Activated naive CD4-positive, alpha-beta T cell treated with anti-CD3 and anti-CD28 coated beads, Interleukin-2, amount 50 U/mL, for 16 hours (primary cell): ENCODE measurements at places on chromosomes 4 and X.

- no peak for DNase-seq
Measured at GRCh38 chr4:126560794-126561193, 1072.0 kb upstream of the INTU start.

GRCh38 chrX:40933706-40934425 is 151.4 kb upstream of the USP9X start:
- DNase-seq: no peak

DNA sequence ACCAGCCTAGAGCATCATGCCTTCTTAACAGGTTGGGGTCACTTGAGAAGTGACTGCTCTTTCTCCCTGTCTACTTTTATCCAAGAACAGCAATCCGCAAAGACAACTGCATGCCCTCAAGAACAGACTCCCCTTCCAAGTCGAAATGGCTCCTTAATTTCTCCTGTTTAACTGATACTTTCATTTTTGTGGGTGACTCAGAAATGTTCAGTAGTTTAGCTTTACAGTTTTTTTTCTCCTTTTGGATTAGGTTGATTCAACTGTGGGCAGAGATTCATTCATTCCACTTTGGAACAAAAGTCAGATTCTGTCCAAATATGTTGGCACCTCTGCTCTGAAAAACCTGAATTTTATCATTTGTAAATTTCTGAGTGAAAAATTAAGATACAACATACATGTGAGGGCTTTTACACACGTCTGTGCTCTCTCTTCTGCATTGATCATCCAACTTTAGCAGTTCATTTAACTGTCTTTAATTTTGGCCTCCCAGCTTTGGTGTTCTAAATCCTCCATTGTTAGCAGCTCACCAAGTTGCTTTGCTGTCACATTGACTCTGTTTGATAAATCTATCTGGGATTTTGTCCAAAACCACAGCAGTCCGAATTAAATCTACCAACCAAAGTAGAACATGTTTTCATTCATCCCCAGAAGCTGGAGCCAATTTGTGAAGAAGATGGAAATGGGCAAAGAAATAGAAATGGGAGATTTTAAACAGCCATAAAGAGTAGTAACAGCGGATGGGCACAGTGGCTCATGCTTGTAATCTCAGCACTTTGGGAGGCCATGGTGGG is 50.0 kb downstream of the HOPX start:
- DNase-seq: no peak

- DNase-seq: no peak
Measured at GRCh38 chr4:108702960-108703359, 52.6 kb downstream of the OSTC start.

DNA sequence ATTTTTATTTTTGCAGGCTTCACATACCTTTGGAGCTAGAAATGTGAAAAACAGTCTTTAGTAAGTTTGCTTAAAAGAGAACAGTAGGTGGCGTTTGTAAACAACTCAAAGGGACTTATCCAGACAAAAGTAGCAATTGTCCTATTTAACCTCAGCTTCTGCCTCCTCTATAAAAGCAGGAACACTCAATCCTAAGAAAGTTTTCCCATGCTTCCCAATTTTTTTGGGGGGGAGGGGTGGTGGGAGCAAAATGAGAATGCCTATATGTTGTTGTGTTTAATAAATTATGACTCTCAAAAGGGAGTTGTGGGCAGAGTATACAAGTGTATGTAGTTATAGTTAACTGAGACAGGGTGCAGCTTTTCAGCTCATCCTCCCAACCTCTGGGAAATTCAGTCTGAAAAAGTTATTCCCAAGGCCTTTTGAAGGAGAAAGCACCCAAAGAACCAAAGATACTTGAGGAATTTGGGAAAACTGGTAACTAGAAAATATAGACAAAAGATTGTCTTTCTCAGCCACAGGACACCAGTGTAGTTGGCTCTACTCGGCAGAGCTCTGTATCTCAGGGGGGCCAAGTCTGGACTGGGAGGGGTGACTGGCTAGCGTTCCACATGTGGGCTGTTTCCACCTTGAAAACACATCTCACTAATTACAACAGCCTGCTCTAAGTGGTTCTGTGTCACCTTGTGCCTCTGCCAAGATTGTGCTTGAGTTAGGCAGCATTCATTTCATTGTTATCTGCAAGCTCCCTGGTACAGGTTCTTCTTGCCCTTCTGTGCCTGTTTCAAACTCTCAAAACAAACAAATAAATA is 2.8 kb downstream of the SFRP2 start:
- no peak for DNase-seq

DNA sequence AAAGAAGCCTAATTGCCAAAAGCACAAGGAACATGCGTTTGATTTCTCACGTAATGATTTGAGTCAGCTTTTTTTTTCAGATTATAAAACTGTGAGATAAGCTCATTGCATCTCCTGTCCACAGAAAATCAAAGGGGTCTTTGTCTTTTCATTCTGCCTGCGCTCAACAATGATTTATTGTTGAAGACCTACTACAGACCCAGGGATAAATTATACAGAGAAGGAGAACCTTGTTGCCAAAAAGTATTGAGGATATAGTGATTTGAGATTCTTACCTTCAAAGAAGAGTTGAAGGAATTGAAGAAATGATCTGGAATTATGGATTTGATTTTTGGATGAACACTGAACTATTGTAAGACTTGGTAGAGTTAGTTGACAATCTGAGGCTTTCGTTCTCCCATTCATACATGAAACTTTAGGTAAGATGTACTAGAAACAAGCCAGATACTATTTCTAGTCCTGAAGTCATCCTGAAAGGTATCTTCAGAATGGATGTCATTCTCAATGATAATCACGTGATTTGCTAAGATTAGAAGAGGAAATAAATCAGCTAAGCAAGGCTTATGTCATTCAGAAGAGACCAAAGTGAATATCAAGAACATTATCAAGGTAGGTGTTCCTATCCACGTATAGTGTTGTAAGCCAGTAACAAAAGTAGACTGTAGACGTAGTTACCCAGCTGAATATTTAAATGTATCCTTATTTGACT is 71.1 kb upstream of the SCOC start:
- no peak for DNase-seq

DNA sequence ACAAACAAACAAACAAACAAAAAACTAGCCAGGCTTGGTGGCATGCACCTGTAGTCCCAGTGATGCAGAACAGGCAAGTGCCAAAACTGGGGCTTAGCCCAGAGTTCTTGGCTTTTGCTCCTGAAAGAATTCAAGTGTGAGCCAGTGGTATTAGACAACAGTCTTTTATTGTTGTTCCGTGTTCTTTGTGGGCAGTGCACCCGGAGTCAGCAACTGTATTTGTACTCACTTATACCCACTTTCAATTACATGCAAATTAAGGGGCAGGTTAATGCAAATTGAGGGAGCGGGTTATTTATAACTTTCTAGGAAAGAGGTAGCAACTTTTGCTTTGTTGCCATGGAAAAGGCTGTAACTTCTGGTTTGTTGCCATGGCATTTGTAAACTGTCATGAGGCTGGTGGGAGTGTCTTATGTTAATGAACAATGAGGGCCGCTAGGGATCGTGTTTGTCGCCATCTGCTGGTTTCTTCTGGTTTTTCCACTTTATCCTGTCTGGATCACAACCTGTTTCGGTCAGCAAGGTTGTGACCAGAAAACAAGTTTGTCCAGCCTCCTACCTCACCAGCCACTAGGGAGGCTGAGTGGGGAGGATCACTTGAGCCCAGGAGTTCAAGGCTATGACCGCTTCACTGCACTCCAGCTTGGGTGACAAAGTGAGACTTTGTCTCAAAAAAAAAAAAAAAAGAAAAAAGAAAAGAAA is 88.8 kb upstream of the ESX1 start:
- no peak for DNase-seq

DNA sequence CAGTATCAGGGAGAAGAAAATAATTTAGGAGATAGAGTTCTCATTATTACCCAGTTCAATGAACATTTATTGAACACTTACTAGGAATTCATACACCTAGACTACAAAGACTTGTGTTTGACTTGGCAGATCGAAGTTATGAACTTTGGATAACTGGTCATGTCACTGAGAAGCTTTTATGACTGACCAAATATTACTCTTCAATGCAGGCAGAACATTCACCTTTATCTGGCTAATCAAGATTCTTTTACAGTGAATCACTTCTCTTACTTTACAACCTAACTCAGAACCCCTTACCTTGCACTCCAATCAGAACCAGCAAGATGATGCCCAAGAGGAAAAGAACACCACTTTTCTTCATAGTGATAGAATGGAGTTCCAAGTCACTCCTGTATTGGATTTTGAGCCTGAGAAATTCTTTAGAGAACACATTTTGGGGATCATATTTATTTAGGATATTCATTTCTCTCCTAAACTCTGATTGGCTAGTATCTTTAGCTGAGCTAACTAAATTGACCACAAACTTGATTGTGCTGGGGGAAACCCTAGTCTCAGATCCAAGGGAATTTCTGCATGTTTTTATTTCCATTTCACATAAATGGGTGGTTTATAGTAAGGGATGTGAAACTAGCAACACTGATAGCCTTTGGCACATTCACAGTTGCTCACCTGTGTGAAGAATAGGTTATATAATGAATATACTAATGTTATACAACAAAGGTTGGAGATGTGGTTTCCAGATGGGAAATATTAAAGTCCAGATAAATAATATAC is at the start of gene CXCL9:
Gene CXCL9, minus strand, starts transcription at position 421 of the 774 bp plus-strand sequence. Its CDS starts 60 bp downstream, at position 361.
- no peak for DNase-seq

- DNase-seq: no peak
Measured at GRCh38 chrX:3231766-3232165, 114.7 kb downstream of the MXRA5 start.

DNA sequence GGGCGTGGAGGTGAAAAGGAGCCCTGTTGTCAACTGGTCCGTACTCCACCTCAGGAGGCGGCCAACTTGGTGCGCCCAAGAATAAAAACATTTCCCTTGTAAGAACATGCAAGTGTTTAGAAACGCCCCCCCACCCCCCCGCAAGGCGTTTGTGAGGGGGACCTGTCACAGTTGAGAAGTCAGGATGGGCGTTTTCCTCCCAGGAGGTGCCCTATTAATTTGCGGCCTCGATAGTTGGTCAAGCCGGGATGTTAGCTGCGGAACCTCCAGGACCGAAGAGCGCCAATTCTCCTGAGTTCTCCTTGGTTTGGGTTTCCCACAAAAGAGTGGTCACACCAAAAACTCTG is 651 bp upstream of the SAP30 start:
- peak; percentile 68 for DNase-seq

DNA sequence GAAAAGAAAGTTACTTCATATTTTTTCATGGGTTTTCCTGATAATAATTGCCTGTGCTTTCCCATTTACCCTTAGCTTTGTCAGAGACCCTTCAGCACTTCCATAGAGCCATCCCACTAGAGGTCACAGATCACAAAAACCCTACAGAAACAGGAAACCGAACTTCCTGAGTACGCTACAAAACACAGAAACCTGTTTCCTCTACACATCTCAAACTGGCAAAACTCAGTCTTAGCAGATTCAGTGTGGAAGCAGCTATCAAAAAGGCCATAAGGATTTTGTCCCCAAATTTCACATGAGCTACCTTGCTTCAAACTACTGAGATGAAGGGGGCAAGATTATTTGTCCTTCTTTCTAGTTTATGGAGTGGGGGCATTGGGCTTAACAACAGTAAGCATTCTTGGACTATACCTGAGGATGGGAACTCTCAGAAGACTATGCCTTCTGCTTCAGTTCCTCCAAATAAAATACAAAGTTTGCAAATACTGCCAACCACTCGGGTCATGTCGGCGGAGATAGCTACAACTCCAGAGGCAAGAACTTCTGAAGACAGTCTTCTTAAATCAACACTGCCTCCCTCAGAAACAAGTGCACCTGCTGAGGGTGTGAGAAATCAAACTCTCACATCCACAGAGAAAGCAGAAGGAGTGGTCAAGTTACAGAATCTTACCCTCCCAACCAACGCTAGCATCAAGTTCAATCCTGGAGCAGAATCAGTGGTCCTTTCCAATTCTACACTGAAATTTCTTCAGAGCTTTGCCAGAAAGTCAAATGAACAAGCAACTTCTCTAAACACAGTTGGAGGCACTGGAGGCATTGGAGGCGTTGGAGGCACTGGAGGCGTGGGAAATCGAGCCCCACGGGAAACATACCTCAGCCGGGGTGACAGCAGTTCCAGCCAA is at the start of gene MMRN1:
Gene MMRN1, plus strand, starts transcription at position 206 of the 902 bp plus-strand sequence. Its CDS starts 118 bp downstream, at position 324.
- DNase-seq: no peak

GRCh38 chr4:95027905-95028618 is 270.3 kb downstream of the BMPR1B start:
- DNase-seq: no peak

DNA sequence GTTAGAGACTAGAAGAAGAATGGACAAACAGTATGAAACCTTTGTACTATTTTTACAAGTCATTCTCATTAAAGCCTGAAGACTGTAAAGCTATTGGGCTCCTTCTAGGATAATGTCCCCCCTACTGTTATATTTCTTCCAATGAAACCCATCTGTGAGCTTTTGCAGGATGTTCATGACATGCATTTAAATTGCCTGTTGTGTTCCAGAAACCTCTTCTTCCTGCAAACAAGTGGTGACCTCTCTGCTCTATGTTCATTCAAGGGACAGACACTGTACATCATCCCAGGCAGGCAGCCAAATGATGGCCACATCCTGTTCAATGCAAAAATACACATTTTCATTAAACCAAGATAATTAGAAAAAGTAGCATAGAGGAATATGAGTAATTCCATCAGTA is 128.0 kb downstream of the C4orf33 start:
- no peak for DNase-seq

DNA sequence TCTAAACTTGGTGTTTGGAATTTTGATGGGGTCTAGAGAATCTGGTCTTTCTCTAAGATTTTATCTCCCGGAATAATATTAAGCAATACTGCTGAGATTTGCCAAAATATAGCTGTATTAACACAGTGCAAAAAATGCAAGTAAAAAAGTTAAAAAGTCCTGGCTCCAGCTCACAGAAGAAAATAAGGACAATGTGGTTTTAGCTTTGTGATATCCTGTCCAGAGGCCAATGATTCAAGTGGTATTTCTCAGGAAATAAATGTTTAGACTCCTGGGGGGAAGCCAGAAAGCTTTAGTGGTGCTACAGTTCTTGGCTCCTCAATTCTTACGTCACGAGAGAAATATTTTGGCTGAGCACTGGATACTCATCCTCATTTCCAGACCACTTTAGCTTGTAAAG is 40.9 kb upstream of the IL13RA2 start:
- DNase-seq: no peak

GRCh38 chr4:32087211-32087610 is 1367.0 kb downstream of the PCDH7 start:
- no peak for DNase-seq

DNA sequence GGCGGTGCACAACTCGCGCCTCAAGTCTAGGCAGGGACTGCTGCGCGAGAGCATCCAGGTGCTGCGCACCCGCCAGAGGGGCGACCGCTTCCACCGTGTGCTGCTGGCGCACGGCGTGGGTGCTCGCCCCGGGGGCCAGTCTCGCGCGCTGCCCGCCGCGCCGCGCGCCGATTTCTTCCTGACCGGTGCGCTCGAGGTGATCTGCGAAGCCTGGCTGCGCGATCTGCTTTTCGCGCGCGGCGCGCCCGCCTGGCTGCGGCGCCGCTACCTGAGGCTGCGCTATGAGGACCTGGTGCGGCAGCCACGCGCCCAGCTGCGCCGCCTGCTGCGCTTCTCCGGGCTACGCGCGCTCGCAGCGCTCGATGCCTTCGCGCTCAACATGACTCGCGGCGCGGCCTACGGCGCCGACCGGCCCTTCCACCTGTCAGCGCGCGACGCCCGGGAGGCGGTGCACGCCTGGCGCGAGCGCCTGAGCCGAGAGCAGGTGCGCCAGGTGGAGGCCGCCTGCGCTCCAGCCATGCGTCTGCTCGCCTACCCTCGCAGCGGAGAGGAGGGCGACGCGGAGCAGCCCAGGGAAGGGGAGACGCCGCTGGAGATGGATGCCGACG is 1.3 kb downstream of the CHST7 start:
- peak; percentile 52 for DNase-seq
